ENCODE measurements at places on chromosomes 5 and 9. TPM values are rescaled to one million over a fixed set of nuclear protein-coding genes. Genes with fewer than 3 reads are reported as not detected.

DNA sequence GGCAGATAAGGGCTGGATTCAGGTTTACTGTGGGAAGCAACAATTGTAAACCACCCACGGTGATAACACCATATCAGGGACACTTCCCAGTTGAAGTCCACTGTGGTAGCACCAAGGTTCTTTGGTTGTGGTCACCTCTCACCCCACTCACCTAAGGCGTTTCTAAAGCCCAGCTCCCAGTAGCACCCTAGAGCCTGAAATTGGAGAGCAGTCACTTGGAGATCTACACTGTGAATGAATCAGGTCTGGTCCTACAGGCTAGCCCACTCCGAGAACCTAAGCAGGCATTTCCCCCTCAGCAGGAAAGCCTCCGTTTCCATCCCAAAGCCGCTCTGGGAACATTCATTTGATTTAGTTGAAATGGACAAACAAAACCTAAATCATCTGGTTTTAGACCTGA is 191.3 kb downstream of the TTC39B start:
- no peak for DNase-seq
- H3K27me3 ChIP-seq: no peaks in the 10 kb centered on the region
- H3K4me1 ChIP-seq: no peaks in the 10 kb centered on the region
- H3K27ac ChIP-seq: no peak overlapping the region
- H3K4me3 ChIP-seq: no peak overlapping the region
- H3K36me3 ChIP-seq: no peaks in the 10 kb centered on the region

IFNA2 gene
- total RNA-seq: not detected

- no peaks in the 10 kb centered on the region for H3K36me3 ChIP-seq
- no peak for DNase-seq
- no peaks in the 10 kb centered on the region for H3K4me1 ChIP-seq
- no peak overlapping the region for H3K4me3 ChIP-seq
These were observed 220.0 kb downstream of the SNCAIP start for GRCh38 chr5:122532035-122532434.

GRCh38 chr5:179862891-179863290 is 4.3 kb upstream of the MRNIP start:
- peaks cover 11% of the 10 kb centered on the region for H3K4me1 ChIP-seq
- H3K27me3 ChIP-seq: no peaks in the 10 kb centered on the region
- H3K36me3 ChIP-seq: peaks cover 16% of the 10 kb centered on the region

MSH3 gene
- 23.0 TPM for total RNA-seq

DNA sequence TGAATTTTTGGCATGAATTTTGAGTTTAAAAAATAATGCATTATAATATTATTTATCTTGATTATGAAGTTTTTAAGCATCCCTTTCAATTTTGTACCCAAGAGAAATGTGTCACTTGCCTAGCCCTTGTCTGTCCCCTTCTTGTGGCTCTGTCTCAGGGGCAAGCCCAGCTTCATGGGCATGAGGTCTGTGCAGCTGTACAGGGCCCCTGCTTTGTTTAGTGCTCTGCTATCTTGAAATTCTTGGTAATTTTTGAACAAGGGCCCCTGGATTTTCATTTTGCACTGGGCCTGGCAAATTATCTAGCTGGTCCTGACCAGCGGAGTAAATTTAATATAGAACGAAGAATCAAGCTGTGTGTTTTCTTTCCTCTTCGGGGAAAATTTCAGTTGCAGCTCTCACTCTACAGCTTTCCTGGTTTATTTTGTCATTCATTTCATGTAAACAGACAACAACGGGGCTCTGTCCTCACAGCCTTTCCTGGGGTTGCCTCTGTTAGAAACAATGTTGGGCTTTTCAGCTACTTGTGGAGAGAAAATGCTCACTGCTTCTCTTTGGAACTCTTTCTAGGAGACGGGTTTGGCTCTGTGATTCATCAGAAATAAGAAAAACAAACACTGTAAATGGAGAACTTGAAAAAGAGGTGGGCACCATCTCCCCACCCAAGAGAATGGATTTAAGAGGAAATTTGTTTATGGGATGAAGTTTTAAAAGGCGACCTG is 41.1 kb downstream of the LIX1 start:
- no peak for DNase-seq
- no peaks in the 10 kb centered on the region for H3K36me3 ChIP-seq
- H3K27me3 ChIP-seq: peaks cover 8% of the 10 kb centered on the region

NRG2 gene
- total RNA-seq: 0.11 TPM

DAB2 gene
- total RNA-seq: not detected

- peaks cover 2% of the 10 kb centered on the region for H3K27me3 ChIP-seq
- peaks cover 31% of the 10 kb centered on the region for H3K4me1 ChIP-seq
- peak overlapping the region; percentile 97 for H3K27ac ChIP-seq
- peak; percentile 16 for DNase-seq
These were observed 518 bp downstream of the ERBIN start for GRCh38 chr5:65926893-65927292.

TMC1 gene
- not detected for total RNA-seq

- peaks cover 9% of the 10 kb centered on the region for H3K36me3 ChIP-seq
- H3K4me3 ChIP-seq: peak overlapping the region; percentile 77
- peaks cover 12% of the 10 kb centered on the region for H3K4me1 ChIP-seq
- H3K27ac ChIP-seq: peak overlapping the region; percentile 86
- H3K27me3 ChIP-seq: no peaks in the 10 kb centered on the region
These were observed 597 bp upstream of the TMEM250 start for GRCh38 chr9:136119061-136119882.

LIFR gene
- not detected for total RNA-seq

- DNase-seq: no peak
- H3K4me3 ChIP-seq: no peak overlapping the region
- H3K4me1 ChIP-seq: peaks cover 16% of the 10 kb centered on the region
- H3K27ac ChIP-seq: no peak overlapping the region
- H3K36me3 ChIP-seq: no peaks in the 10 kb centered on the region
- no peaks in the 10 kb centered on the region for H3K27me3 ChIP-seq
These were observed 200.4 kb downstream of the TTLL11 start for GRCh38 chr9:121892706-121893105.

Data from activated CD8-positive, alpha-beta T cell treated with anti-CD3 and anti-CD28 coated beads for 36 hours (primary cell).